CD4-positive, CD25-positive, alpha-beta regulatory T cell (primary cell): ENCODE measurements at places on chromosomes 7 and 10. TPM values are rescaled to one million over a fixed set of nuclear protein-coding genes. Genes with fewer than 3 reads are reported as not detected.

DNA sequence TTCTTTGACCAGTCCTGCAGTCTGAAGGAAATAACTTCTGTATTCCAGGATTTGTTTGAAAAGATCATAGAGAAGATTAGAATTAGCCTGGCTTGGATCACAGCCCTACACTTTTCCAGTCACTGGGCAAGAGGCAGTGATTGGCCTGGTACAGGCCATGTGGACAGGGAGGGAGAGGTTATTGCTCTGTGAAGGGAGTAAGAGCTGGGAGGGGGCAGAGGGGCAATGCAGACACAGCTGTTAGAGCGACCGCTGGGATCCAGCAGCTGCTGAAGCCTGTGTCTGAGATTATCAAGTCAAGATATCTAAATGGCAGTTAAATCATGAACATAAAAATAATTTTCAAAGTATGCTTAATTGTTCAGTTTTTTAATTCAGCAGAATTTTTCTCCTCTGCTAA is 257.3 kb downstream of the SDK1 start:
- DNase-seq = no peak
- H3K27ac ChIP-seq = no peak overlapping the region
- peaks cover 8% of the 10 kb centered on the region for H3K27me3 ChIP-seq
- no peaks in the 10 kb centered on the region for H3K36me3 ChIP-seq

GNGT1 gene
- not detected for polyA plus RNA-seq

DNA sequence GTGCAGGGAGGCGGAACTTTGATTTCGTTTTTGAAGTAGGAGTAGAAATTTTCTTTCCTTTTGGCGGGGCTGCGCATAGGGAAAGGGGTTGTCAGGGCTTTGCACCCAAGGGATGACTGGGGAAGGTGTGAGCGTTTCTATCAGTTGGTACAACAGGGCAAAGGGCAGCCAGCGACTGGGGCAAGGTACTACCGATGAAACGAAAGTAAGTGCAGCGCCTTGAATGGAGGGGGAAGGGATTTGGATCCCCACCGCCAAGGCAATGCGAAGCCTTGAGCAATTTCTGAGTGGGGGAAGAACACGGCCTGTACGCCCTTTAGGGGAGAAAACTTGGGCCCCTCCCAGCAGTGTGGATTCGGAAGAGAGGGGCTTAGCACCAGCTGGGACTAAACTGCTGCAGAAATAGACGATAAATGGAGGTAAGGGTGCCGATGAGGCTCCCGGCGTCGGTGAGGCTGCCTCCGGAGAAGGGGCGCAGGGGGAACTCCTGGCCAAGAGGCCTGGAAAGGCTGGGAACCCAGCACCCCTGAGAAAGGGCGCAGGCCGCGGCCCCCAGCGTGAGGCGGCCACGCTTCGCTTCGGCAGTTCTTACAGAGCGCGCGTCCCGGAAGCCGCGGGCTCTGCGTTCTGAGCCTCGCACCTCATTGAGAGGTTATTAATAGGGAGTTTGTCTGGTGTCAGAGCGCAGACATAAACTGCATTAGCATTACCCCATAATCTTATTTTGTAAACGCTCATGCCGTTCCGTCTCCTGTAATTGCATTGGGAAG is 10.0 kb upstream of the TLX1 start:
- H3K27ac ChIP-seq = no peak overlapping the region
- no peaks in the 10 kb centered on the region for H3K36me3 ChIP-seq
- H3K27me3 ChIP-seq = peaks cover 27% of the 10 kb centered on the region
- DNase-seq = peak; percentile 73

DNA sequence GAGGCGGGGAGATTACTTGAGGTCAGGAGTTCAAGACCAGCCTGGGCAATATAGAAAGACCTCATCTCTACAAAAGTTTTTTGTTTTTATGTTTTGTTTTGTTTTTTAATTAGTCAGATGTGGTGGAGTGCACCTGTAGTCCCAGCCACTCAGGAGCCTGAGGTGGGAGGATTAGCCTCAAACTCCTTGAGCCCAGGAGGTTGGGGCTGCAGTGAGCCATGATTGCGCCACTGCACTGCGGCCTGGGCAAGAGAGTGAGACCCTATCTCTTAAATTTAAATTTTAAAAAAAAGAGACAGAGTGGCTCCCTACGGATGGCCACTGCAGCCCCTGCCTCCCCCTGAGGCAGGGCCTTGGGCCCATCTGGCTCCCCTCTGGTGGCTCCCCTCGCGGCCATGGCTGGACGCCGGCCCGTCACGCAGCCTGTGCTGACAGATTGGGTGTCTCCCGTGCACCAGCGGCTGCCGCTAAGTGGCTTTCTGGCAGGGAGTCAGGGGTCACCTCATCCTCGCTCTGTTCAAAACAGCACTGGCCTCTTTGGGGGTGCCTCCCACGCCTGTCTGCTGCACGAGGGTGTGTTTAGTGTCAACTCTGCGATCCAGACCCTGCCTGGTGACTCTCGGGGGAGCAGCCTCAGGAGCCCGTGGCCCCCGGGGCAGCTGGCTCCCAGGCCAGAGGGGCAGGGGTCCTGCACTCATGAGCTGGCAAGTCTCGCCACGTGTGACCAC is 44.4 kb upstream of the ELN start:
- no peaks in the 10 kb centered on the region for H3K4me1 ChIP-seq
- no peak overlapping the region for H3K27ac ChIP-seq
- no peaks in the 10 kb centered on the region for H3K36me3 ChIP-seq
- no peak for DNase-seq

GRCh38 chr7:134842062-134842461 is 62.6 kb downstream of the CALD1 start:
- H3K27me3 ChIP-seq = no peaks in the 10 kb centered on the region
- H3K4me1 ChIP-seq = no peaks in the 10 kb centered on the region
- no peaks in the 10 kb centered on the region for H3K36me3 ChIP-seq

- H3K27me3 ChIP-seq = no peaks in the 10 kb centered on the region
- H3K4me1 ChIP-seq = no peaks in the 10 kb centered on the region
- peaks cover 47% of the 10 kb centered on the region for H3K36me3 ChIP-seq
- no peak for DNase-seq
- H3K27ac ChIP-seq = no peak overlapping the region
Measured at GRCh38 chr10:99708428-99709012, 23.4 kb downstream of the COX15 start.

DNA sequence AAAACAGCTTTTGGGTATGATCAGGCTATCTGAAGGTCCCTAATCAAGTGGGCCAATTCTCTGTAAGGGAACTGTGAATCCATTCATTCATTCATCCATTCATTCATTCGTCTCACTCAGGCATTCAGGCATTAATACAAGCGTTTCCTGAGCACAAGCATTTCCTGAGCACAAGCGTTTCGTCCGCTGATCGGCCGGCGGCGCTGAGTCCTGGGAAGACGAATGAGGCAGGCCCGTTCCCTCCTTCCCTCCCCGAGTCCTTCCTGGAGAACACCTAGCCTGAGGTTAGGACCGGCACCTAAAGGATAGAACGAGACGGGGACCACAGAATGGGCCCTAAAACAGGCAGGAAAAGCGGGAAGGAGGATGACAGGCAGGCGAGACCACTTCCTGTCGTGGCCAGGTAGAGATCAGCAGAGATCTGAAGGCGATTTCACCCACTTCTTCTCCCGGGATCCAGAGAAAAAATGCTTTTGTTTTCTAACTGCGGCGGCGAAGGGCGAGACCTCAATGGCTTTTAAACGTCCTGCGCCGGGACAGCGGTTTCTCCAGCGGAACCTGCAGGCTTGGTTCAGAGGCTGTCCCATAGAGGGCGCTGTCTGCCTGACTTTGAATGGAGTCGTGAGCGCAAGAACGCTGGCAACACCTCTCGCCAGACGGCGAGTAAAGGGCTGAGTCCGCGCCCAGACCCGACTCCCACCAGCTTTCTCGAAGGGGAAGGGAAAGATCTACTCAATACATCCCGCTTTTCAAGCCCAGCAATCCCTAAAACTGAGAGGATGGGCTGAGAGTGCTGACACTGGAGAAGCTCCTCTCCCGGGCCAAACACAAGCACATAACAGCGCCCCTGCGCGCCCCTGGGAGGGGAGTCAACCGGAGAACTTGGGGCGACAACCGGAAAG is 2.9 kb upstream of the HMX3 start:
- H3K4me3 ChIP-seq = peak overlapping the region; percentile 37
- peak; percentile 83 for DNase-seq
- no peak overlapping the region for H3K27ac ChIP-seq
- H3K36me3 ChIP-seq = no peaks in the 10 kb centered on the region

- no peak overlapping the region for H3K4me3 ChIP-seq
- peaks cover 25% of the 10 kb centered on the region for H3K4me1 ChIP-seq
- no peak for DNase-seq
- H3K27ac ChIP-seq = no peak overlapping the region
Measured at GRCh38 chr10:22344781-22345300, 455 bp upstream of the SPAG6 start.

DDC gene
- polyA plus RNA-seq = not detected

DNA sequence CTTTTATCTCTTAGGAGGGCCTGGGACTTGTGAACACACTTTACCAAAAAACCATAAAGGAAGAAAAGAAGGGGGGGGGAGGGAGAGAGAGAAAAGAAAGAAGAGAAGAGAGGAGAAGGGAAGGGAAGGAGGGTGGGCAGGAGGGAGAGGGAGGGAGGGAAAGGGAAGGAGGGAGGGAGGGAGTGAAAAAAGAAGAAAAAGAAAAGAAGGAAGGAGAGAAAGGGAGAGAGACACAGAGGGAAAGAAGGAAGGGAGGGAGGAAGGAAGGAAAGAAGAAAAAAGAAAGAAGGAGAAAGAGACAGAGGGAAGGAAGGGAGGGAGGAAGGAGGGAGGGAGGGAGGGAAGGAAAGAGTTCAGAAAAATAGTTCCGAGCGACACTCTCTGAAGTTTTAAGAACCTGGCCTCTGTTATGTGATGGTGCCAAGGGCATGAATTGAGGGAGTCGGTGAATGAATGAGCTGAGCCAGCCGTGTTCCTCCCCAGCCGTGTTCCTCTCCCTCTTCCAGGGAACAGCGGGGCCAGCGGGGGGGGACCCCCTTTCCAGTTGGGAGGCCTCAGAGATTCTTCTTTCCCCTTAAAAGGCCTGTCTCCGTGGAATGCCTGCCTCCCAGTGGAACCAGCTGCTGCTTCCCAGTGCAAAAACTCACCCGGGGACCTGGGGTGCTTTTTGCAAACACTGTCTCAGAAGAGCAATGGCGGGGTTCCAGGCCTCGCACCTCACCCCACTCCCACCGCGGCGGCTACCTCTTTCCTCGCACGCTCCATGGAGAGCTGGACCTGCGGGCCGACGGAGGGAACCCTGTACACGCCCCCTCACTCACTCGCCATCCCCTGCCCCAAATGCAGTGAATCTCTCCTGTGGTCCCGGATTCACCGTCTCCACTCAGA is 84.1 kb downstream of the FOXL3 start:
- H3K4me3 ChIP-seq = no peak overlapping the region
- H3K27ac ChIP-seq = no peak overlapping the region
- DNase-seq = no peak
- no peaks in the 10 kb centered on the region for H3K4me1 ChIP-seq
- H3K36me3 ChIP-seq = no peaks in the 10 kb centered on the region
- H3K27me3 ChIP-seq = no peaks in the 10 kb centered on the region

SEMA3C gene
- not detected for polyA plus RNA-seq

GRCh38 chr10:84706431-84706830 is 378.0 kb downstream of the CCSER2 start:
- no peak overlapping the region for H3K27ac ChIP-seq
- no peak for DNase-seq
- H3K4me1 ChIP-seq = no peaks in the 10 kb centered on the region
- H3K36me3 ChIP-seq = no peaks in the 10 kb centered on the region

- peak overlapping the region; percentile 38 for H3K4me3 ChIP-seq
- H3K27me3 ChIP-seq = no peaks in the 10 kb centered on the region
- no peaks in the 10 kb centered on the region for H3K36me3 ChIP-seq
- no peak for DNase-seq
Measured at GRCh38 chr7:6259257-6259656, 13.2 kb downstream of the CYTH3 start.

SLC18A2 gene
- polyA plus RNA-seq = 0.17 TPM

CYP2E1 gene
- polyA plus RNA-seq = not detected

TFPI2 gene
- polyA plus RNA-seq = not detected

GRCh38 chr10:73459683-73460314 is 26.4 kb upstream of the MSS51 start:
- no peak overlapping the region for H3K4me3 ChIP-seq
- no peak for DNase-seq
- peaks cover 13% of the 10 kb centered on the region for H3K36me3 ChIP-seq
- H3K27ac ChIP-seq = no peak overlapping the region
- H3K4me1 ChIP-seq = no peaks in the 10 kb centered on the region
